ENCODE measurements at places on chromosomes 2 and 18. TPM values are rescaled to one million over a fixed set of nuclear protein-coding genes. Genes with fewer than 3 reads are reported as not detected.

DNA sequence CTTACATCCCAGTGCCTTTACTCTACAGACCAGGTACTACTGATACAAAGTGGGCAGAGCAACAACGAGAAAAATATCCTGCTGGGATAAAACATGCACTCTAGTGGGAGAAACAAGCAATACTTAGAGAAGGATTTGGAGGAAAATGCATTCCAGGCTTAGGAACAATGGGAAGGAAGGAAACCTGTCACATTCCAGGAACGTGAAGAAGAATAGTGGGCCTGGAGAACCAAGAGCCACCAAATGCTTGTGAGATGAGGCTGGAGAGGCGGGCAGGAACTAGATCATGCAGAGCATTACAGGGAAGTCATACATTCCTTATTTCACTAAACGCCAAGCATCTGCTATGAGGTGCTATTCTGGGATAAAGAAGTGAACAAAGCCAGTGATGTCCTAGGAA is 342.3 kb downstream of the DCC start:
- DNase-seq, result no peak

DNA sequence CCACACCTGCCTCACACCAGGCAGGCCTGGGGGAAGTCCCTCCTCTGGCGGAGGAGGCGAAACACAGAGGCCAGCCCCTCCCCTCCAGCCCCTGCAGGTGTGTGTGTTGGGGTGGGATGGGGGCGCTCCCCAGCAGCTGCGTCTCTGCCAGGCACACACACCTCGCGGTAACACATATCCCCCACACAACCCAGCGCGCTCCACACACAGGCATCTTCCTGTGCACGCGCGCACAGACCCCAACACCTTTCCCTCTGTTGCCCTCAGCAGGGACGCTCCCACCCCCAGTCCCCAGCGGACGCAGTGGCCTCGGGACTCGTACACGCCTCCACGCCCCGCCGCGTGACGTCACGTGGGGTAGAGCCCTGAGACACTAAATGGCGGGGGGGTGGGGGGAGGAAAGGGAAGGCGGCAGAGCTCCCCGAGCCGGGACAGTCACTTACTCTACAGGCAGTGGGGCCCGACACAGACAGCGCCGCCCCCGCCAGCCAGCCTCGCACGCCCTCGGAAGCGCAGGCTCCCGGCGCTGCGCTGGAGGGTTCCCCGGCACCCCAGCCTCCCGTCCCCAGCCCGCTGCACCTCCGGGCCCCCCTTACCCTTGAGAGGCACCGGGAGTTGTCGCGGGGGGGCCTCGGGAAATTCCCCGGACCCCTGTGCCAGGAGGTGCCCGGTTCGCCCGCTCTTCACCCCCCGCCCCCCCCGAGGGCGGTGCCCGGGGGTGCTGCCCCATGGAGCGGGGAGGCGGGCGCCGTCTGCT is at the start of gene WNT10A:
Gene WNT10A, plus strand, starts transcription at position 751 of the 757 bp plus-strand sequence. CDS start 144 bp downstream, outside the sequence.
- no peak for DNase-seq

- no peak for DNase-seq
These were observed 93.2 kb downstream of the USP40 start for GRCh38 chr2:233473386-233473791.

DNA sequence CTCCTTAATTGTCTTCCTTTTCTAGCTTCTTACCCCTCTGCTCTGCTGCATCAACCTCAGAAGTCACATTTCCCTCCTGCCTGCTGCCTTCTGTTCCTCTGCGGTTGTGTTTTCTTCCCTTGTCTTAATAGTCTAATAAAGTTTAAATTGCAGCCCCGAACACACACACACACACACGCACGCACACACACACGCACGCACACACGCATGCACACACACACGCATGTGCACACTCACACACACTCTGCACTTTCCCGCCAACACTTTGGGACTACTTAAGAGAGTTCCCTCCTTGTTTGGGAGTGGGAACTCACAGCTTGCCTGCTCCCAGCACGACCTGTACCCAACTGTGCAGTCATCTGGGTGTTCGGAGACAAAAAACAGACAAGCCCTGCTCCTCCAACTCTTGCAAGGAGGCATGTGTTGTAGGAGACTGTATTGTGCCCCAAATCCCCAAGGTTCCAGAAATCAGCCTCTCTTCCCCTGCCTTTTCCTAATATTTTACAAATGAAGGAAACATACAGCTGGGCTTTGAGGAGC is 99.1 kb downstream of the SETBP1 start:
- no peak for DNase-seq

GRCh38 chr2:127560201-127560930 is 24.9 kb downstream of the MYO7B start:
- DNase-seq, result no peak

DNA sequence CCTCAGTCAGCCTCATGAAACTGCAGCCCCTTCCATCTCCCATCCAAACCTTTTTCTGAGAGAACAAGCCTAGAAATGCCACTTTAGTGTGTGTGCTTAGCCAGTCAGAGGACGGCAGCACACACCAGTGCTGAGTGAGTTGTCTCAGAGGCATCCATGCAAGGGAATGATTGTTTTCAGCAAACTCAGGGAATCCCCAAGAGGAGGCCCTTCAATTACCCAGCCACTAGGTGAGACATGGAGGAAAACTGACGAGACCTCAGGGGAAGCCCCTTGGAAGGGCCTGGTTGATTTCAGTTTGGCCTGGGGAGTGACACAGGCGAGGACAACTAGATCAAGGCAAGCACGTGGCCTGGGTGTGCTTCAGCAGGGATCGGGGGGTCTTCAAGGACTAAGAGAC is 49.7 kb downstream of the APOB start:
- DNase-seq, result no peak

DNA sequence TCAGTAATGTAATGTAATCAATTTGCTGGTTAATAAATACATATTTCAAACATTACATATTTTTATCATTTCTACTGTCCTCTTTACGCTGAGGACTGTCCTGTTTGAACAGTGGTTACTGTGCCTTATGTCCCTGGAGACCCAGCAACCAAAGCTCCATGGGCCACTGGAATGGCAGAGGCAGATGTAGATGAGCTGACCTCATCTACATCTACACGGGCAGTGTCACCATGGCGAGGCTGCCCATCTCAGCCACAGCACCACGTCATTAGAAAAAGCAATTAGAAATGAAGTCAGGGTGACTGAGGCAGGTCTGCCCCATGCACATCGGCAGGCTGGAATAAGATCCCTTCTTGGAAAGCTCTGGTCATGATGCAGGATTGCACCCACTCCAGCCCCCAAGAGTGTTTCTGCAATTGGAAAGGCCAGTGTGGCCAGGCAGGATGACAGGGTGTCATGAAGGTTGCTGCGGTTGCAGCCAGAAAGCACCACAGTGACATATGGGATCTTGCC is 237.5 kb downstream of the NDUFA10 start:
- DNase-seq, result no peak

GRCh38 chr18:79515944-79516351 is 120.2 kb downstream of the NFATC1 start:
- DNase-seq, result no peak

- no peak for DNase-seq
These were observed 397.9 kb upstream of the HNMT start for GRCh38 chr2:137566387-137566786.

DNA sequence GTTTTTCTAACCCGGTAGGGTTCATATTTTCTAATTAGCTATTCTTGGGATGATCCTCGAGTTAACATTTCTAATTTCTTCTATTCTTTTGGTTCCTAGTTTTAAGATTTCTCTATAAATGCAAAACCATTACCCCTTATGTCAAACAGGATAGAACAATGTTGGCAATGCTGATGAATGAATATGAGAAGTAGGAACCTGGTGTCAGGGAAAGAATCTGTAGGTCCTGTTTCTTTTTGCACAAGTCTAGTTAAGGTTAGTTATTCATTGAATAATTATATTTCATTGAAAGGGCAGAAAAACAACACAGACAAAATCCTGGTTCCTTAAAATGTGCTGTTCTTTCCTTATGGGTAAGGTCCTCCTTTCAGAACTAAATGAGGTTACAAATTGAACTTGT is 766.4 kb upstream of the FAM98A start:
- DNase-seq, result no peak

GRCh38 chr2:191559569-191559968 is 118.4 kb upstream of the NABP1 start:
- DNase-seq, result no peak

DNA sequence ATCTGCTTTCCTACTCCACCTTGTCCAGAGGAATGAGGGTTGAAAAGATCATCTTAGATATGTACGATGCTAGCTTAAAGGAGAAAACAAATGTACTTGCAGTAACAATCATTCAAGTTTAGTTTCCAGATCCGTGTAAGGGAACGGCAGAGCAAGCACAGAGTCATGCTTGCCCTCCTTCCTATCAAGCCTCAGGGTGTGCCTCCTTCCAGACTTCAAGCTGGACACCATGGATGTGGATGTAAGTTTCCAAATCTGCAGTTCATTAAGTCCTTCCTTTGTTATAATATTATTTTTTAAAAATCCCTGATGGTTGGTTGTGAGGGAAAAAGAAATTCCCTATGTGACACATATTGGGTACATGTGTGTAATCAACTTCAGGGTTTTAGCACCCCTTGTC is 238.9 kb upstream of the NT5C1B start:
- no peak for DNase-seq

- DNase-seq, result no peak
These were observed 9.7 kb upstream of the PXDN start for GRCh38 chr2:1754046-1754445.

DNA sequence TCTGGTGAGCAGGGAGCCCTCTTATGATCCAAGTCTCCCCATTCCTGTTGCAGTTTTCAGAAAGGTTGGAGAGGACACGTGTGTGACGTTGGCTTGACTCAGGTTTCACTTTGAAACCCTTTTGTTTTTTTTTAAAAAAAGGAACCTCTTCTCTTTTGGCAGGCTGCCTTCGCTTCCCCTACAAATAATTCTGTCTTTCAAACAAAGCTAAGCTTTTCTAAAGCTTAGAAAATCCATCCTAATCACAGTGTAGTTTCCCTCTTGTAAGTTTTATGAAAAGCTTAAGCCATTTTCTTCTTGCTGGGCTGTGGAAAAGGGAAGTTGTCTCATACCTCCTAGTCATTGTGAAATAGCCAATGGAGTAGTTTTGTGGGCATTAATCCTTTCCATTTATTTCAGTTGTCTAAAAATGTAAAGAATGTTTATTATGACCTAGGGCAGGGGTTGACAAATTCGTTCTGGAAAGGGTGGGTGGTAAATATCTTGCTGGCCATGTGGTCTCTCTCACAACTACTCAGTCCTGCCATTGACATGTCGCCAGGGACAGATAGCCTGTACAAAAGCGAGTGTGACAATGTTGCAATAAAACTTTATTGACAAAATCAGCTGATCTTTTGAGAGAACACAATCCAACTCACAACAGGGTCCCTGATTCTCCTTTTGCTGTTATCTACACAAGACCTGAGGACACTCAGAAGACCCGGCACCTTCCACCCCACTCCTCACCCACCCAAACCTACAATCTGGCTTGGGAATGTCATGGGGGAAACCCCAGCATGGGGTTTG is 878.8 kb downstream of the RNF144A start:
- DNase-seq, result no peak

DNA sequence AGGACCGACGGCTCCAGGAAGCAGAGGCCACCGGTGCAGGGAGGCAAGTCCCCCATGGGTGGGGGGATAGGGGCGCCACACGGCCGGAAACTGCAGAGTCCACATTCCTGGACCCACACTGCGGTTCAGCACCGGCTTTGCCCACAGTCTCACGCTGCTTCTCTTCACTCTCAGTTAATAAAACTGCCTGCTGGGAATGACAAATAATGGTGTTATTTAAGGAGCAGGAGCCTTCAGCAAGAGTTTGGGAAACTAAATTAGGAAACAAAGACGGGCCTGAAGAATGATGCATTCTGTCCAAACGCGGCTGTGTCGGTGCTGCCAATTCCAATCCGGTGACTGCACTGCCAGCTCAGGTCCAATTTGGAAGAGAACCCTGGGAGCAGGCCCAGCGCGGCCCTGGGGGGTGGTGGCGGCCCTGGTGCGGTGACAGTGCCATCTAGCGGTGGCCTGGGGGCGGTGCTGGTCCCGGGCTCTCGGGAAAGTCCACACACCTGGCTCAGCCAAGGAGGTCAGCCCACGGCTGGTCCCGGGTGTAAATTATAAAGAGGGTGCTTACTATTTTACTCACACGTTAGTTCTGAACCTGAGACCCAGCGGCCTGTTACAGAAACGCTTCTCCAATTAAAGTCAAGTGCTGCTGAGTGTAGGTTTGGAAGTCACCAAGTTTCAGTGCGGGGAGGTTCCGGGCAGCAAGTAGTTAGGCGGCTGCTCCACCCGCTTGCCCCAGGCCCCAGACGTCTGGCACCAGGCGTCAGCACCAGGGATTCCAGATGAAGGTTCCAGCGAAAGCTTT is 73.1 kb upstream of the PXDN start:
- DNase-seq, result peak; percentile 69

DNA sequence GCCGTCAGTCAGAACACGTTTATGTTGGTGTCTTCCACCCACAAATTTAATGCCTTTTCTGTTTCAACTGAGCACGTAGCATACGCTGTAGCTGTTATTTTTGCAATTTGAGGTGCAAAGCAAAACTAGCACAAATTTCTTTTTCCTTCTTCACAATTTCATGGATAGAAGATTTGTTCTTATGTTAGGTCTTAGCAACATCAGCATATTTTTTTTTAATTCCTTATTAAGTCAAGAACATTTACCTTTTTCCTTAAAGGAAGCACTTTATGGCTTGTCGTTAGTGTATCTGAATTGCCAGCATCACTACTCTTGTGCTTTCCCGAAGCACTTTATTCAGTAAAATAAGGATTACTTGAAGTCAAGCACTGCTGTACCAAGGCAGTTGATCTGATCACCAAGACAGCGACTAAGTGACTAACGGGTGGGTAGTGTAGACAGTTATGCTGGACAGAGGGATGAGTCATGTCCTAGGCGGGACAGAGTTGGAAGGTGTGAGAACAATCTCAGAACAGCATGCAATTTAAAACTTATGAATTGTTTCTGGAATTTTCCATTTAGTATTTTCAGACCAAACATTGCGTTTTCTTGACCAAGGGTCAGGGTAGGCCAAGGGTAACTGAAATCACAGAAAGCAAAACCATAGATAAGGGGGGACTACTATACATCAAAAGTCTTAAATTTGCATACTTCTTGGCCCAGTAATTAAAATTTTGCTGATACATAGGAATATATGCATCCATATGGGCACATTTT is 13.3 kb downstream of the BABAM2 start:
- DNase-seq, result no peak

- no peak for DNase-seq
These were observed 2.3 kb upstream of the HPCAL1 start for GRCh38 chr2:10300328-10300920.

GRCh38 chr2:11752906-11753305 is 6.5 kb downstream of the LPIN1 start:
- no peak for DNase-seq

DNA sequence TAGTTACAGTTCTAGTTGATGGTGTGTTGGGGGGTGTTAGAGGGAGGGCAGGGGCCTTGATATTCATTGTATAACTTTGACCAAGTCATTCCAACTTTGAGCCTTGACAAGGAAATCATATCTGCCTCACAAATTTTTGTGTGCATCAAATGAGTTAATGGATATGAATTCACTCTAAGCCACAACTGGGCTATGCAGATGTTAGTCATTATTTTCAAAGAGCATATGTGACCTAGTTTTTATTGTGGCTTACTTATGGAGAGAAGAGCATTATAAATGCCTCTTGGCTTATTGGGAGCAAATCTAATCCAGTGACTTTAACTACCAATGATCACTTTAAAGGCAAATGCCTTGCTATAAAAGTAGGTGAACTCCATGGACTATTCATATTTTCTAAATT is 250.2 kb downstream of the LPIN1 start:
- DNase-seq, result no peak

Gene COLEC12
- total RNA-seq, result 0.33 TPM

Gene TEX44
- total RNA-seq, result not detected

Gene MREG
- 2.4 TPM for total RNA-seq

Gene MERTK
- total RNA-seq, result 34.1 TPM

Gene TBC1D8
- total RNA-seq, result 38.6 TPM

Gene HOXD9
- total RNA-seq, result not detected

Data from liver (tissue), 10 donors.